ENCODE measurements at places on chromosomes 1 and 21.

DNA sequence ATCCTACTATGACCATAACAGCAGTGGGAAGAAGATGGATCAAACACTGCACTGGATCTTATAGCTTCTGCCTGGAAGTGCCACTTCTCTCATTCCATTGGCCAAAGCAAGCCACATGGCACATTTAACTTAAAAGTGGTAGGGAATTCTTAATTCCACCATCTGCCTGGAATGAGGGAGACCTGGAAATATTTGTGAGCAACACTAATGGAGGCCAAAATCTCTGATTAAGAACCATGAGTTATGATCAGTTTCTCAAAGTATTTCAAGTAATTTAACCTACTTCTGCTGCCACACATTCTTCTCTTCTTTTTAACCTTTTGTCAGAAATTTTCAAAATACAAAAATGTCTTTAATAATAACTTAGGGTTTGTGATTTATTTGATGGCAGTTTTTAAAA lies 154.0 kb upstream of the C1orf87 start:
- DNase-seq: no peak

GRCh38 chr1:85449356-85449755 lies 15.6 kb downstream of the DDAH1 start:
- no peak for DNase-seq

GRCh38 chr1:92916899-92917298 lies 44.4 kb downstream of the DIPK1A start:
- DNase-seq: no peak

GRCh38 chr1:4416189-4416588 lies 238.2 kb upstream of the AJAP1 start:
- no peak for DNase-seq

- DNase-seq: no peak
These were observed 50.4 kb downstream of the DISP3 start for GRCh38 chr1:11529330-11529729.

DNA sequence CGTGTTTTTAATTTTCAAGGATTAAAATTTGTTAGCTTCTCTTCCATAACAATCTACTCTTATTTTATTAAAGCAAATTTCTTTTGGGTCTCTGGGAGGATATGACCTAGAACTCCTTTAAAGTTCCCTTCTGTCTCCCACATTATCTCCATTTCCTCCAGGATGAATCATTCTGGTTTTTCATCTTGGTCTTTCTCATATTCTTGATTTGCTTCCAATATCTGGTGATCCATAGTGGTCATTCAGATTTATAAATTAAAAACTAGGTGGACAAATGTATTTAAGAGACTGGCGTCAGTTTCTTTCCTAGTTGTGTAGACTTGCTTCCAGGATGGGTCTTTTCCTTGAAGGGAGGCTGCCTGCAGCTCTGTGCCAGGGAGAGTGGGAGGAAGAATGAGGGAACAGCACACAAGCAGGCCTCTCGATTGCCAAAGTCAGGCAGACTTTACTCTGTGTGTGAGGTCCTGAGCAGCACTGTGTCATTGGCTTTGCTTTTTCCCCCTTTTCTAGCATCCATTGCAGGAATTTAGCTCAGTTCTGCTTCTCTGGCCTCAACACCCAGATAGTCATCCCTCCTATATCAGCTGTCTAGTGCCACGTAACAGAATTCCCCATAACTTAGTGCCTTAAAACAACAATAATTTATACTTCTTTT lies 48.1 kb upstream of the FOXO6 start:
- no peak for DNase-seq

DNA sequence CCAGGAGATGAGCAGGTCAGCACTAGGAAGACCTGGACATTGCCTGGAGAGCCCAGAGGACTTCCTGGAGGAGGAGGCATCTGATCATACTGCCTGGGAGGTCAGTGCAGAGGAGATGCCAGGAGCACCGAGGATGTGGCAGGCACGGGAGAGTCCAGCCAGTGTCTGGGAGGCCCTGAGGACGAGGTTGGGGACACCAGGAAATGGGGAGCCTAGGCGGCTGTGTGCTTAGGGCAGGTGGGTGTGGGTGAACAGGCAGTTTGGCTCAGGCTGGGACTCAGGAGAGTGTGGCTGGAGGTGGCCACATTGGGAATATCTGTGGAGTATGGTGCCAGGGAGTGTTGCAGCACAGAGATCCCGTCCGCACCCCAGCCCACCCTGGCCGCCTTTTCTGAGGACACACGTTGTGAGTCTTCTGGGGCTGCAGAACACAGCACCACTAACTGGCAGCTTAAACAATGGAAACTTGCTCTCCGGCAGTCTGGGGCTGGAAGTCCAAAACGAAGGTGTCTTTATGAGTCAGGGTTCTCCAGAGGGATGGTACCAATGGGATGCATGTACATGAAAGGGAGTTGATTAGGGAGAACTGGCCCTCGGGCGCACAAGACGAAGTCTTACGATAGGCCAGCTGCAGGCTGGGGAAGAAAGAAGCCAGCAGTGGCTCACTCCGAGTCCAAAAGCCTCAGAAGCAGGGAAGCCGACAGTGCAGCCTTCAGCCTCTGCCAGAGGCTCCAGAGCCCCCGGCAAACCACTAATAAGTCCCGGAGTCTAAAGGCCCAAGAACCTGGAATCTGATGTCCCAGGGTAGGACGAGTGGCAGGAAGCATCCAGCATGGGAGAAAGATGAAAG lies 58.0 kb downstream of the FAAP20 start:
- no peak for DNase-seq

GRCh38 chr1:110233861-110234260 lies 23.7 kb downstream of the KCNC4 start:
- no peak for DNase-seq

DNA sequence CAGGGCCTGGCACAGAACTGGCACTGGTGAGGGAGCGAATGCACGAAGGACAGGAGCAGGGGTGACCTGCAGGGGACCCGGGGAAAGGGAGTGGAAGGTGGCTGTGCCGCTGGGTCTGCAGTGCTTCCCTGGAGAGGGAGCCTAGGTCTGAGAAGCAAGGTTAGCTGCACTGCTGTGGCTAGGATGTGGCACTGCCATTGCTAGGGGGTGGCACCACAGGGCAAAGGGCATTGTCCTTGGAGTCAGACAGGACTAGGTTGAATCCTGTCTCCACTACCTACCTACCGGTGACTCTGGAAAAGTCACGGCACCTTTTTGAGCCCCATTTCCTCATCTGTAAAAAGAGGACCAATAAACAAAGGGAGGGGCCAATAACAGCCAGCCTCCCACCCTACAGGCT lies 28.3 kb downstream of the SLC1A7 start:
- no peak for DNase-seq

- DNase-seq: no peak
These were observed 10.4 kb upstream of the IGSF21 start for GRCh38 chr1:18097206-18097605.

GRCh38 chr1:245715970-245716369 lies 561.2 kb downstream of the KIF26B start:
- DNase-seq: no peak

- no peak for DNase-seq
These were observed 94.0 kb downstream of the KCND3 start for GRCh38 chr1:111895469-111895868.

DNA sequence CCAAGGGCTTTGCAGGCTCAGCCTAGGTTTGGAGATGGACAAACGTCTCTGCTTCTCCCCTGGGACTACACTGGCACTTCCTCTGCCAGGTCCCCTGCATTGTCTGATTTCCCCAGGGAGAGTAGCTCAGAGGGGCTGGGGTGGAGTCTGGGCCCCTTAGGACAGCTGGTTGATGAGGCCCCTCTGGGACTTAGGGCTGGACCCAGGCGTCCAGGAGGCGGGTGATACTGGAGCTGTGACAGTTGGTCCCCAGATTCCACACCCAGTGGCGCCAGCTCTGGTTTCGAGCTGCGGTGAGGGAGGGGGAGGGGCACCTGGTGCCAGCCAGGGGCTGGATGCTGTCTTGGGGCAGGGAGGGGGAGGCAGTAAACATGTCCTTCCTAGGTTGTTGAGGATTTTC lies 7.4 kb upstream of the MEX3A start:
- DNase-seq: no peak

GRCh38 chr1:108533351-108534083 lies 26.4 kb upstream of the EEIG2 start:
- DNase-seq: no peak

GRCh38 chr1:12453400-12454343 lies 164.3 kb downstream of the DHRS3 start:
- DNase-seq: no peak

DNA sequence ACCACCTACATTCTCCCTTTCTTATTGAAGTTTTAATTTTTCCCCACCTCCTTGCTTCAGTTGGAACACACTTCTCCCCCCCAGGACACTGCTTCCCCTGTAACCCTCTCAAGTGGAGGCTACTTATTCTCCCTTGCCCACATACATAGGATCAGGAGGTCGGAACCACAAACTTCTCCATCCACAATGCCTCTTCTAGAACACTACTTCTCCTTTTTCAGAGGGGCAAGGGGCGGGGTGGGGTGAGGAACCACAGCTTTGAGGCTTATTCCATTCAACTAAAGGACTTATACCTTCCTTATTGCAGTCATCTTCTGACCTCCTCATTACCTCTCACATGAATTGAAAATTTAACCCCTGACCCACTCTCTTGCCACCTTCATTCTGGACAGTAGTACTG lies 81.3 kb downstream of the NEK7 start:
- DNase-seq: no peak

DNA sequence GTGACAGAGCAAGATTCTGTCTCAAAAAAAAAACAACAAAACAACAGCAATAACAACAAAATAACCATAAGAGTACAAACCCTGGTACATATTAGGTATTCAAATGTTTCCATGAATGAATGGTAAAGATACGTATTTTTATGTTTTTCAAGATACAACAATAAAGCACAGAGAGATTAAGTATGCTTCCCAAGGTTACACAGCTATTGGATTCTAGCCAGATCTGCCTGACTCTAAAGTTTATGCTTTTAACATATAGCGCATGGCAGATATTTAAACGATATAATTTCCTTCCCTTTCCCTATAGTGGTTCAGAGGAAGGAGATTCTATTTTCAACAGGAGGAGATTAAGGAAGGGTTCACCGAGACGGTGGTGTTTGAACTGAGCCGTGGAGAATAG lies 25.5 kb downstream of the RNU5D-1 start:
- DNase-seq: no peak

- no peak for DNase-seq
These were observed 9.5 kb downstream of the LSS start for GRCh38 chr21:46218906-46219590.

DNA sequence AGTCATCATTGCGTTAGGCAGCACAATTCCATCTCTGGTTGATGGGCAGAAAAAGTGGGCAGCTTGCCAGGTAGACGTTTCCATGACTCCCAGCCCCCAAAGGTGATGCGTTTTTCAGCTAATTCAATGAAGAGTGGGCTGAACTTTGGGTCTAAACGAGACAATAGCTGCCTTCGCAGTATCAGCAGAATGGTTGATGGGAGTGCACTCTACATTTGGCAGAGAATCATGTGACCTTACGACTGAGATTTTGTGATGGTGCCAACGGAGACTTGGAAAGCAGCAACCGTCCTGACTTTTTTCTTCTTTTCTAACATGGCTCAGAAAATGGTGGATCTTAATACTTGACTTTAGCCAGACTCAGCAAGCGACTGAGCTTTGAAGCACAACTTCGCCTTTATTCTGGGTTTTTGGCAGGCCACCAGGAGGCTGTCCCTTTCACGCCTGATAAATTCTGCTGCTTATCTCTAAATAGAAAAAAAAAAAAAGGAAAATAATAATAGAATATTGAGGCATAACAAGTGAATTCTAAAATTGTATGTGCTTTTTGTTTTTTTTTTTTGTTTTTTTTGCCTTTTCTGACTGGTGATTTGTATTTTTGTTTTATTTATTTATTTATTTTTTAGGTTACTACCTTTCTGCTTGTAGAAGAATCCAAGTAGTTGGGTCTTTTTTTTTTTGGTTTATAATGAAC lies 804.8 kb downstream of the USP25 start:
- no peak for DNase-seq

GRCh38 chr1:38918568-38918967 lies 23.1 kb downstream of the RHBDL2 start:
- DNase-seq: no peak

GRCh38 chr1:155984341-155984740 lies 6.0 kb upstream of the ARHGEF2 start:
- no peak for DNase-seq

GRCh38 chr1:67274623-67275325 lies 32.9 kb upstream of the IL12RB2 start:
- DNase-seq: peak; percentile 33

GRCh38 chr1:93670141-93670540 lies 11.5 kb downstream of the BCAR3 start:
- DNase-seq: no peak

DNA sequence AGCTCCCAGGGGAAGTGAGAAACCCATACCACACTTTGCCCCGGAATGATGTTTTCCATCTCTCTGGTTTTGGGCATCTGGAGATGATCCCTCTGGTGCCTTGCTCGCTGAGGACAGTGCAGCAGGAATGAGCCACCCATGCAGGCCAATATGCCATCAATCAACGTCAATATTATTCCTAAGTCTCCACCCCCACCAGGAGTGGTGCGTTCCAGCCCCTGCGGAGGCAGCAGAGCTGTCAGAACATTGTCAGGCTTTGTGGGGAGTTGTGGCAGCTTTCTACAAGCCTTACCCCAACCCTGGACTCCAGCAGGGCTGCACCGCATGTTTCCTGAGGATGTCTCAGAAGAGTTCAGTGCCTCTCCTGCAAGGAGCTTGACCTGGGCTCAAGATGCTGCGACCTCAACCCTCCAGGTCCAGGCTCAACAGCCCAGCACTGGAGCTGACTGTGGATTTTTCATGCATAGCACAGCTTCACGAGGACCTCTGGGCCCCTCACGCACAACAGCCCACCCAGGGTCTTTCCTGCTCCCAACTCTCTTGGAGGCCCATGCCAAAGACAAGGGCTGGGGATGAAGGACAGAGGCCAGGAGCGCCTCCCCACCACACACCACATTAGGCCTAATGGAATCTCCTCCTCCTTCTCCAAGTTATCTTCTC lies 67.5 kb downstream of the PSMG1 start:
- DNase-seq: no peak

GRCh38 chr21:37044643-37045042 lies 28.2 kb downstream of the PIGP start:
- DNase-seq: no peak

GRCh38 chr1:33391343-33392078 lies 39.4 kb downstream of the PHC2 start:
- no peak for DNase-seq

DNA sequence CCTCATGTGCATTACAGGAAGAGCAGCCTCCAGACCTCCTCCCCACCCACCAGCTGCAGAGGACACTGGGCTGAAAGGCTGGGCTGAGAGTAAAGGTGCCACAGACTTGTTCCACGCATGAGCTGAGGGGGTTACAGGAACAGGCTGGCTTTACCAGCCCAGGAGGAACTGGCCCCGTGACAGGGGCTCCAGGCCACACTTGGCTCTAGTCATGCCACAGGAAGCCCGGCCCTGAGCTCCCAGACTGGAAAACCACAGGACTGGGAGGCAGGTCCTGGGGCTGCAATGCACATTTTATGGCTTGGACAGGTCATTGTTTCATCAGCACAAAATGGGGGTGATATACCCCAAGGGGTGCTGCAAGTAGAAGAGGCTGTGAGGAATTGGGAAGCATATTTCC lies 35.6 kb downstream of the GPA33 start:
- DNase-seq: no peak

GRCh38 chr1:121417325-121417923 lies 232.6 kb downstream of the SRGAP2C start:
- DNase-seq: no peak

Data from CD4-positive, alpha-beta T cell treated with Interleukin-4 for 4 hours (primary cell).